Activated naive CD8-positive, alpha-beta T cell treated with anti-CD3 and anti-CD28 coated beads for 36 hours (primary cell): ENCODE measurements at places on chromosomes 16 and 17.

DNA sequence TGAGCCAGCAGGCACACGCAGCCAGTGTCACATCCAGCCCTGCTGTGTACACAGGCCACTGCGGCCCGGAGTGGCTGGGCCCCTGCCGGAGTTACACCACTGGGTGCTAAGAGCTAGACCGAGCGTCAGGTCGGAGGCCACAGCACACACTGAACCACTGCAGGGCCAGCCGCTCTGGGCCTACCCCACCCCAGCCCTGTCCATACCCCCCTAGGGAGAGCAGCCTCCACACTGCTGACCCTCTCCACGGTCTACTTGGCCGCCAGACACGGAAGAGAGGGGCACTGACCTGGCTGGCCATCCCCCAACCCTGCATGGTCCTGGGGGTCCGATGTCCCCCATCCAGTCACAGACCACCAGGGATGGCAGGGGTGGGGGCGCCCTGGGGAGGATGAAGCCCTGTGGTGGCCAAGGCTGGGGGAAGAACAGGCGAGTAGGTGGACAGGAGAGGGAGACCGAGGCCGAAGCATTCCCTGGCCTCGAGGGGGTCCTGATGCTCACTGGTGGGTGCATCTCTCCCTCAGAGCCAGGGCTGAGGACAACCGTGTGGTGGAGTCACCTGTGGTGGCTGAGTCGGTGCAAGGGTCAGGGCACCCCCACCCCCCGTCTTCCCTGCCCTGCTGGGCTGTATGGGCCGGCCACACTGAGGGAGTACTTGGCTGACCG is 34.9 kb upstream of the ZC3H18 start:
- DNase-seq = no peak
- H3K4me3 ChIP-seq = peak overlapping the region; percentile 80
- peaks cover 3% of the 10 kb centered on the region for H3K36me3 ChIP-seq
- peak overlapping the region; percentile 34 for H3K27ac ChIP-seq
- peaks cover 6% of the 10 kb centered on the region for H3K27me3 ChIP-seq

DNA sequence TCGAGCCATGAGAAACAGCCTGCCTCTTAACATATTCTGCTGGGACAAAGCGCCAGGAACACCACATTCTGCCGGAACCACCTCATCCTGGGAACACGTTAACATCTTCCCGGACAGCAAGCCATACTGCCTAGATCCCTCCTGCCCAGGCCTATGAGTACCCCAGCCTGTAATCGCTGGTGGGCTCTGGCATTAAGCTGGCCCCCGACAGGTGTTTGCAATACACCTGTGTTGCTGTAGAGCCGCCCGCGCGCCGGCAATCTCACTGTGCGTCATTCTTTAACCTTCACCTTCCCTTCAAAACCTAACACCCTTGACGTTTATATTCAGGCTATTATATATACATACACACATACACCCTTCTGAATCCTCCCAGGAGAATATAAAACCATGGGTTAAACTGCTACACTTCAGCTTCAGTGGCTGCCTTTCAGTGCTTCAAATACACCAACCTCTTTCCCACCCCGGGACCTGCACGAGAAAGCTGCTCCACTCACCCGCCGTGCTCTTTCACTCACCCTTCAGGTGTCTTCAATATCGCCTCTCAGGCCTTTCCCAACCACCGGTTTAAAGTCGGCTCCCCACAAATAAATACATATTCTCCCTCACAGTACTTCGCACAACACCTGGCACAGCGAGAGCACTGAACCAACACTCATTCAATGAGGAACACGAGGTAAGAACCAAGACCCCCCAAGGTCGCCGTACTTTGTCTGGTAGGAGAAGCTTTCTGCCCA is 1.0 kb upstream of the ENDOV start:
- peaks cover 7% of the 10 kb centered on the region for H3K27me3 ChIP-seq
- H3K4me3 ChIP-seq = peak overlapping the region; percentile 85
- peaks cover 2% of the 10 kb centered on the region for H3K36me3 ChIP-seq
- H3K4me1 ChIP-seq = peaks cover 18% of the 10 kb centered on the region

DNA sequence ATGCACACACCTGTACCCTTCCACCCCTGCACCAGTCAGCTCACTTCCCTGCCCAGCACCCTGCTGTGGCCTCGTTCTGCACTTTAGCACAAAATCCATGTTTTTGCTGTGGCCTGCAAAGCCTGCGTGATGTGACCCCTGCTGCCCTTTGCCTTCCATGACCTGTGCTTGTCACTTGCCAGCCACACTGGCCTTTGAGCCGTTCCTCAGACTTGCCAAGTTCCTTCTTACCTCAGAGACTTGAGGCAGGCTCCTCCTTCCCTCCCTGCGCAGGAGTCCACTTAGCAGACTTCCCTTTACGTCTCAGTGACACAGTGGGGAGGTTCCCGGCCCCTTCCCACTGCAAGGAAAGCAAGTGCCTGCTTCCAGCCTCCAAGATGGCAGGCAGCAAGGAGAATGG is 134.7 kb downstream of the SNX29 start:
- H3K4me1 ChIP-seq = no peaks in the 10 kb centered on the region
- H3K4me3 ChIP-seq = no peak overlapping the region
- H3K36me3 ChIP-seq = peaks cover 4% of the 10 kb centered on the region

GRCh38 chr16:31064882-31065461 is 9.1 kb downstream of the ZNF668 start:
- H3K4me1 ChIP-seq = peaks cover 34% of the 10 kb centered on the region
- peak overlapping the region; percentile 3 for H3K27ac ChIP-seq
- peaks cover 16% of the 10 kb centered on the region for H3K36me3 ChIP-seq
- H3K27me3 ChIP-seq = no peaks in the 10 kb centered on the region
- peak overlapping the region; percentile 7 for H3K4me3 ChIP-seq

- DNase-seq = no peak
- H3K27ac ChIP-seq = no peak overlapping the region
- peaks cover 9% of the 10 kb centered on the region for H3K4me1 ChIP-seq
- H3K36me3 ChIP-seq = peaks cover 16% of the 10 kb centered on the region
- no peak overlapping the region for H3K4me3 ChIP-seq
These were observed 16.1 kb upstream of the CRK start for GRCh38 chr17:1471911-1472821.

DNA sequence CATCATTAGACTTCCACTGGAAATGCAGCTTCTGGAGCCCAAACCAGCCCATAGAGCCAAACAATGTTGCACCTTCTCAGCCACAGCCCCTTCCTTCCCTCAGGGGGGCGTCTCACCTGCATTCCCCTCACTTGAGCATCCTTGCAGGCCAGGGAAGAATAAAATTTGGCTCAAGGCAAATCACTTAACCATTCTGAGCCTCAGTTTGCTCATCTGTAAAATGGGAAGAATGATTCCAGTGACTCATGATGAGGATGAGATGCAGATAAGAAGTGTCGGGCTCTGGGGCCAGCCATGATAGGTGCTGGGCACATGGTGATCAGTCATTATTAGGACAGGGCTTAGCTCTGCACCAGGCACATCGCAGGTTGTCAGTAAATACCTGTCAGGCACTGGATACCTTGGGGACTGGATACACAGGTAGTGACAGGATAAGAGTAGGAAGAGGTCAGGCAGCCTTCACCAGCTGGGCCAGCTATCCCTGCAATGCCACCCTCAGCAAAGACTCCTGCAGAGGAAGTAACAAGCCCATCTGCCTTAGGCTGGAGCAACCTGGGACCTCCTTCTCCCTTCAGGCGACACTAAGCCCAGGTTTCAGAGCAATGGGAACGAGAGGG is 208.0 kb upstream of the TNRC6C start:
- no peaks in the 10 kb centered on the region for H3K4me1 ChIP-seq
- H3K4me3 ChIP-seq = no peak overlapping the region
- no peaks in the 10 kb centered on the region for H3K27me3 ChIP-seq
- no peak overlapping the region for H3K27ac ChIP-seq
- no peaks in the 10 kb centered on the region for H3K36me3 ChIP-seq
